ENCODE measurements at places on chromosomes 6 and 20.

DNA sequence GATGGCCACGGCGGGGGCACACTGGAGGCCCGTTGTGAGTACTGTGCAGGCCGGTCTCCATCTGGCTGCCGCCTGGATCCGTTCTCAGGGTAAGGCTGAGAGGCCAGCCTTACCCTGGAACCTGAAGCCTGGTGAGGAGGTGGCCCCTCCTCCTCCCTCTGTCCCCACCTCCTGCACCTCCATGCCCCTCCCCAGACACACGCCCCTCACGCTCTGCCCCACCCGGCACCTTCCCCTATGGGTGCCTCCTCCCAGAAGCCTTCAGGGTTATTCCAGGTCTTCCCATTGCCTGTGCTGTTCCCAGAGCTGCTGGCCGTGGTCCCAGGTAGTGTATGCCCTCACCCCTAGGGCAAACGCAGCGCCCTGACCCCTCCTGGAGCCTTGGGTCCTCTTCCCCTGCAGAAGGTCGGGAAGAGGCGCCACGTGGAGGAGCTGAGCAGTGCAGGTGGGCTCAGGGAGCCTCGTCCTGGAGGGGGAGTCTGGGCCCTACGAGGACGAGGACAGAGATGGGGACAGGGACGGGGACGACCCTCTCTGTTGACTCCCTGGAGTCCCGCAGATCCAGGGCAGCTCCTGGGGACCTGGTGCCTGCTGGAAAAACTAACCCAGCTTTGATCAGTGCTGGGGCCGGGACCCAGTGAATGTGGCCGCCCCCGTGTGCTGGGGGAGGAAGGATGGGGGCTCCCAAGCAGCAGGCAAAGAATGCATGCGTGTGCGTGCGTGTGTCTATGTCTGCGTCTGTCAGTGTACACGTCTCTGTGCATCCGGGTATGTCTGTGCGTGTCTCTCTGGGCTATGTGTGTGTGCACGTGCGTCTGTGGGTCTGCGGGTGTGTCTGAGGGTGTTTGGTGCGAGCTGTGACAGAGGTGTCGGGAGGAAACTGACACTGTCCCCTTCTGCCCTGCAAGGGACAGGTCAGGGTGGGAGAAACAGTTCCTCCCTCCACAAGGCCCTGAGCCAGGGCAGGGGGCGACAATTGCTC is 8.2 kb upstream of the HRH3 start:
- no peak for DNase-seq

DNA sequence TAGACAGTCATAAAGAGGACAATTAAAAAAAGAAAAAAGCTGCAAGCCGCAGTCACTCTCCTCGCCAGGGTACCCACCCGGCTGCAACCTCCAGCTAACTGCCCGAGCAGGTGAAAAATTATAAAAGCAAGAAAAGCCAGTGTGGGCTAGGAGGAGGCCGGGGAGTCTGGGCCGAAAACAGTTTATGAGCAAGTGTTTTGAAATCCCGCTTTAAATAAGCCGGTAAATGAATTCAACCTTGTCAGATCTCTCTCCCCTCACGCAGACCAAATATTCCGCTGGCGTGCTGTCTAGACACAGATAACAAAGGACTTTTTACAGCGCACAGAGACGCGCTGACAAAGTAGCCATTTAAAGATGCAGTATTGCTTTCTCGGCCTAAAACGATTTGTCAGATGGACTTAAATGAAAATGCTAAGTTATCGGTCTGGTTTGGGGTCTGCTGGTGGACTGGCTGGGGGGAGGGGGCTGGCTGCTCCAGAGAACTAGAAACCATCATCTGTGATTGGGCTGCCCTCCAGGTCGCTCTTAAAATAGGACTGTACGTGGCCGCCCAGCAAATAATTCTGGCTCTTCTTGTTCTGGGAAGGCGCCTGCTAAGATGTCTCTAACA is 24.6 kb downstream of the PMEPA1 start:
- DNase-seq = no peak

DNA sequence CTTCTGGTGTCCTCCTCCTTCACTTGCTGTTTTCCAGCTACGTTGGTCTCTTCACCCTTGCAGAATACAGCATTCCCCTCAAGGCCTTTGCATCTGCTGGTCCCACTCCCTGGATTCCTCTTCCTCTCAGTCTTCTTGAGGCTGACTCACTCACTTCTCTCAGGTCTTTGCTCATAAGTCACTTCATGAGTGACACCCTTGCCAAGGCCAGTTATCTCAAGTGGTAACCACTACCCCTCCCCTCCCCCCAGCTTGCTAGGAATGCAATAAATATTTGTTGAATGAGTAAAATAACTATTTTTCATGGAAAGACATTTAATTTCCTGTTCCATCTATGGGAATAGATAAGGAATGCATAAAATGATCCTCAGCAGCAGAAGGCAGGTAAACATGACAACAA is 131.7 kb downstream of the PLCB4 start:
- DNase-seq = no peak

- DNase-seq = no peak
These were observed 7.8 kb downstream of the PANK2 start for GRCh38 chr20:3896853-3897583.

DNA sequence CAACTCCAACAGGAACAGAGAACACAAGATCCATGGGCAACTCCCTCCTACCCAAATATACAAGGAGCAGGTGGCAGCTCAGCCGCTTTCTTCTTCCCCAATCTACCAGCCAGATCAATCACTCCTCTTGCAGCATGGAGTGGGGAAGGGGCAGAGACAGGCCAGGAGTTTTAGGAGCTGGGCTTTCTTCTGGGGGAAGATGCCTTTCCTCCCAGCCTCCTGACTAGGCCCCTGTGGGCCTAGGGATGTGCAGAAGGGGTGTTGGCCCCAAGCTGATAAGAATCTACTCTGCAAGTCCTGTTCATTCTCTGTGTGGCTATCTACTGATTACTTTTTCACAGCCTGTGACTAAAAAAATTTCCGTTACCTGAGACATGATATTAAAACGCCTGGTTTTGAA is 189.0 kb downstream of the BCAS1 start:
- DNase-seq = no peak

DNA sequence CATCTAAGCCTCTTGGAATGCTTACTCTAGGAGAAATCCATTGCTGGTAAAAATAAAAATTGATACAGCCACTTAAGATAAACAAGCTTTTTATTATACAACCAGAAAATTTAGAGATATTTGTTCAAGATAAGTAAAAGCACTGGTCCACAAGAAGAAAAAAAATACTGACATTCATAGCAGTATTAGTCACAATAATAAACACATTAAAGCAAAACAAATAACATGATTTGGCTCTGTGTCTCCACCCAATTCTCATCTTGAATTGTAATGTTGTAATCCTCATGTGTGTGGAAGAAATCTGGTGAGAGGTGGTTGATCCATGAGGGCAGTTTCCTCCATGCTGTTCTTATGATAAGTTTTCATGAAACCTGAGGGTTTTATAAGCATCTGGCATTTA is 1093.5 kb upstream of the ADGRB3 start:
- no peak for DNase-seq

DNA sequence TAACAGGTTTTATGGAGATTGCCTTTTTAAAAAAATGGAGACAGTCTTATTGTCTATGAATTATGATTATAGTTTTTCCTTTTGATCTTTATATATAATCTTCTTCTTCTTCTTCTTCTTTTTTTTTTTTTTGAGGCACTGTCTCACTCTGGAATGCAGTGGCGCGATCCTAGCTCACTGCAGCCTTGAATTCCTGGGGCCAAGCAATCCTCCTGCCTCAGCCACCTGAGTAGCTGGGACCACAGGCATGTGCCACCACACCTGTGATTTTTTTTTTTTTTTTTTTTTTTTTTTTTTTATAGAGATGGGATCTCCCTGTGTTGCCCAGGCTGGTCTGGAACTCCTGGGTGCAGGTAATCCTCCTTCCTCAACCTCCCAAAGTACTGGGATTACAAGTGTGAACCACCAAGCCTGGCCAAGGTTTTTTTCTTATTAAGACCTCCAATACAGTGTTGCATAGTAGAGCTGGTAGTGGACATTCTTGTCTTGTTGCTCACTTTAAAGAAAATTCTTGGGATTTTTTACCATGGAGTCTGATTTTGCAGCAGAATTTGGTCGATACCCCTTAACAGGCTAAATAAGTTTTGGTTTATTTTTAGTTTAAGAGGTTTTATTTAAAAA is 46.5 kb downstream of the STK4 start:
- DNase-seq = no peak

DNA sequence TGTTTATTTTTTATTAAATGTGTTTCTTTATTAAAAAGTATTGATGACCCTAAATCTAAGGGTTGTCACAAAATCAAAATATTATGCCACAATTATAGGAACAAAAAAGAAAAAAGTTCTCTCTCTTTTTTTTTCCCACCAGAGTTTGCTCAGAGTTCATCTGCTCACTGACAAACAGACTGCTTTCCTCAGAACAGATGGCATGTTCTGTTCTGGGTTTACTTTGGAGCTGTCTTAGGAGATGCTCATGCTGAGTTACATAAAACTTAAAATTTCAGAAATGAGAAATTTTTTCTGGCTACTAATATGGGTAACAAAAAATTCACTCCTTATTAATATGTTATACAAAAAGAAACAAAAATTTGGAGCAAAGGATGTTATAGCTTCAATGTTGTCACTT is 30.3 kb downstream of the STK38 start:
- DNase-seq = no peak

- no peak for DNase-seq
These were observed 25.7 kb downstream of the TNFRSF21 start for GRCh38 chr6:47283993-47284392.

- DNase-seq = no peak
These were observed 5.6 kb downstream of the IL17A start for GRCh38 chr6:52191824-52192223.

DNA sequence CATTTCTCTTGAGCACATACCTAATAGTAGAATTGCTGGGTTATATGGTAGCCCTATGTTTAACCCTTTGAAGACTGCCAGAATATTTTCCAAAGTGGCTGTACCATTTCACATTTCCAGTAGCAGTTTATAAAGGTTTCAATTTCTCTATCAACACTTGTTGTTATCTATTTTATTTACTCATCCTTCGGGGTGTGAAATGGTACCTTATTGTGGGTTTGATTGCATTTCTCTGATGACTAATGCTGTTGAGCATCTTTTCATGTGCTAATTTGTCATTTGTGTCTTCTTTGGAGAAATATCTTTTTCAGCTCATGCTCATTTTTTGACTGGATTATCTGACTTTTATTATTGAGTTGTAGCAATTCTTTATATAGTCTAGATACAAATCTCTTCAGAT is 5.4 kb downstream of the ENPP4 start:
- no peak for DNase-seq

DNA sequence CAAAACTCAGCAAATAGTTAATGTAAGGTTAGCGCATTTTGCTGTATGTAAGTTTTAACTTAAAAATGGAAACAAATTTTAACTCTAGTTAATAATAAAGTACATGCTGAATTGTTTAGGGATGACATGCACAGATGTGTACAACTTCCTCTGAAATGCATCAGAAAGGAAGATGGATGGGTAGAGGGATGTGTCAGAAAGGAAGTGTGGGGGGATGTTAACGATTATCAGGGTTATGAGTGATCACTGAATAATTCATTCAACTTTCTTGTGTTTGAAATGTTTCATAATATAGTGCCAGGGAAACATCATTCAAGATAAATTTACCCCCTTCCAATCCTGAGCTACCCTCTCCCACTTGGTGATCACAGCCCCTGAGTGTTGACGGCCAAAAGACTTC is 87.6 kb downstream of the FOXA2 start:
- DNase-seq = no peak

DNA sequence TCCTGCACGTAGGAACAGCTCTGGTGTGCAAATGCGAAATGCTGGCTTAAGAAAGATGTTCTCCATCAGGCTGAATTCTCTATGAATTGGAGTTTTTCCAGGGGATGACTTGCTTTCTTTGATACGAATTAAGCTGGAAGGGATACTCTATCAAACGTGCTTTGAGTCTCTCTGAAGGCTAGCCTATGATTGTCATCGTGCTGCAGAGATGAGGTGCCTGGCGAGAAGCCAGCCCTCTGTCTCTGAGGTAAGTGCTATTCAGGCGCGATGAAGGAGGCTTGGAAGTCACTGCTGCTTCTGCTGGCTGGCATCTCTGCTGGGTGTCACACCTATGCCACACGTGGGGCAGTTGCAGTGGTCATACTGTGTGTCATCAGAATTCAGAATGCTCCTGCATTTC is 223.7 kb downstream of the TAF4 start:
- DNase-seq = no peak

DNA sequence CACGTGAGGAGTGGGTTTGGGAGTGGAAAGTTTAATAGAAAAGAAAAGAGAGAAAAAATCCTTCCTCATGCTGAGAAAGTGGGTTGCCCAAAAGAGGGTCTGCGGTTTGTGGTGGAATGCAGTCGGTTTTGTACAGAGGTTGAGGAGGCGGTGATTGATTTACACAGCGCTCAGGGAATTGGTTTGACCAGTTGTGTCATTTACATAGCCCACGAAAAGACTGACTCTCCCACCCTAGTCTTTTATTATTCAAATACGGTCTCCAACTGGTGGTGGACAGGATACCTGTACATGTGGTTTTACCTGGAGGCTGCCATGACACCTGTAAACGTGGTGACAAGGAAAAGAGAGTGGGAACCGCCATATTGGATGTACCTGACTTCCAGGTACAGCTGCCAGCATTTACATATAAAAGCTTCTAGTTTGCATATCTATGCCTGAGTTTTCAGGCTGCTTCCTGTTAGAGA is 42.1 kb downstream of the HLA-DPB1 start:
- no peak for DNase-seq

- DNase-seq = no peak
These were observed 485.2 kb downstream of the GRIK2 start for GRCh38 chr6:101878554-101879276.

- DNase-seq = no peak
These were observed 841.4 kb upstream of the MAP3K7 start for GRCh38 chr6:91428296-91428695.

GRCh38 chr20:38267296-38267695 is 6.8 kb upstream of the KIAA1755 start:
- DNase-seq = no peak

DNA sequence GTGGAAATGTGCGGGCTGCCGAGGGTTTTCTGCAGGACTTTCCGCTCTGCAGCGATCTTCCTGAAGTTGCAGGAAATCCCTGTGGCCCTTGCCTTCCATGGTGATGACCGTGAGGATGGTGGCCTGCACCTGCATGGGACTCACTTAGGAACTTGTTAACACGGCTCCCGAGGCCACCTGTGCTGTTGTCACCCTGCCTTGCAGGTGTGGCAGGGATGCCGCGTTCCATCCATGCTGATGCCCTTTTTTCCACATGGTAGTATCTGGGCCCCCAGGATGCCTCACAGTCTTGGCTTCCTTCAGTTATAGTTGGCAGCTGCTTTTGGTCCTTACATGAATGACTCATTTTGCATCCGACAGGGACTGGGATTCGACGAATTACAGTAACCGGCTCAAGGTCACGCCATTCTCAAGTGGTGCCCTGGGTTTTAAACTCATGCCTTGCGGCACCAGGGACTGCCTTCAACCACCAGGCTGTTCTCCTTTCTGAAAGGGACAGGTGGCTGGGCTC is 37.2 kb downstream of the SYNJ2 start:
- DNase-seq = no peak

- no peak for DNase-seq
These were observed 145.8 kb downstream of the PTPRT start for GRCh38 chr20:43043887-43044286.

- DNase-seq = no peak
These were observed 98.6 kb downstream of the OGFRL1 start for GRCh38 chr6:71387179-71387578.

GRCh38 chr6:19395316-19395715 is 441.9 kb upstream of the ID4 start:
- no peak for DNase-seq

- no peak for DNase-seq
These were observed 353.9 kb downstream of the HACE1 start for GRCh38 chr6:104505838-104506237.

All from effector memory CD8-positive, alpha-beta T cell (primary cell).